MG63 (cell line): ENCODE measurements at places on chromosomes 1 and 21.

DNA sequence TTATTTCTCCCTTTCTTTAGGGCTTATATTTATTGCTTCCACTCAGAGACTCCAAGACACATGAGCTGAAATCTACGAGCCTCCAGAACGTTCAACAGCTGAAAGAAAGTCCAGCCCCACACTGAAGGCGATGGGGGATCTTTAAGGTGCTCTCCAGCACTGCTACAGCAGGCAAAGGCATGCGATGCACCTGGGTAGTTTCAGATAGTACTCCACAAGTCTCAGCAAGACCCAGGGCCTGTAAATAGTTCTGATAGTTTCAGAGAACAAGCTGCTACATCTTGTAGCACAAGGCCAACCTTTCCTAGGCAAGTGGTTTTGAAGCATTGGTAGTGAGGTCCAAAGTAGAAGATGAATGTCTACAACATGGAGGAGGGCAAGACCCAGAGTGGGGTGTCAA is 2.2 kb upstream of the HSD3B1 start:
- DNase-seq, result no peak

GRCh38 chr1:87869567-87869966 is 540.9 kb downstream of the LMO4 start:
- no peak for DNase-seq

DNA sequence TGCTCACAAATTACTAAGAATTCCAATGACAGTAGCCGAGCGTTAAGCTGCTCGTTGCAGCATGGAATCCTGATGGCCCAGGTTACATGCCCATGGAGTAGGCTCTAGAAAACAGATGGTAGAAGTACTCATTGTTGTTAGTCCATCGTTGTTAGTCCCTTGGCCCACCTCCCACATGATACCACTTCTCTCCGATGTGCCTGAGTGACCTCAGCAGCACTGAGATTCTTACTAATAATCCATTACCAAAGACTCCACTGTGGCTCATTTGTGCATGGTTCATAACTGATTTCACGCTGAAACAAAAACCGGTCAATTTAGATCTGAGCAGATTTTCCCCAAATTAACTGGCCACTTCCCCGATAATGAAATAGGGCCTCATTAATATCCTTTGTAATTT is 772.3 kb upstream of the CXADR start:
- DNase-seq, result no peak

GRCh38 chr1:15799928-15800835 is 7.3 kb downstream of the UQCRHL start:
- DNase-seq, result peak; percentile 94

- DNase-seq, result no peak
Measured at GRCh38 chr1:232123775-232124659, 497.4 kb downstream of the DISC1 start.

DNA sequence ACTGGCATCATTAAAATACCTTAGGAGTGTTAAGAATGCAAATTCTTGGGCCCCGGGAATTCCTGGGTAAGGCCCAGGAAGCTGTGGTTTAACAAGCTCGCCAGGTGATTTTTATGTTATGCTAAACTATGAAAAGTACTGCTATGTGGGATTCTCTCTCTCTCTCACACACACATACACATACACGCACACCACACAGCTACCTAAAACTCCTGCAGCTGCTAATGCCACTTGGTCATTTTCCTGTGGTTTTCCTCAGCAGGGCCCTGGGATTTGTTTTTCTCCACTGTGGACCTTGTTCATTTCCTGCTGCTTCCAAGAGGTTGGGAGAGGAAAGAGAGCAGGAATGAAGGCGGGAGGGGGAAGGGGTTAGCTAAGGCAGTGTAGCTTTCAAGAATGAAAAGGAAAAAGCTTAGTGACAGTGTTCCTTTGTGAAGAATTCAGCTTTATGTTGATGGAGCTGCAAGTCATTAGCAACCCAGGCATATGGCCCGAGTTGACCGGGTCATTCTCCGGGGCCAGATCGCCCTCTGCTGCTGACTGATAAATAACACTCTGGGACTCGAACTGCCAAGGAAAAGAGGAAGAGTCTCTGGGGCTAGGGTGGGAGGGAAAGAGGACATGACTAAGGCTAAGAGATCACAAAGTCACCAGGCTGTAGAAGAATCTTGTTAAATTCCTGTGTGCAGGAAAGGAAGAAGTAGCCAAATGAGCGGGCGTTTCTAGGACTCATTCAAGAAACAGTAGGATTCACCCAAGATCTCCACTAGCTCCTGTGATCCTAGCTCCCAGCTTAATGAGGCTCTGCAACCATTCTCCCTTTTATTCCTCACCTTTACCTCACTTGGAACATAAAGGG is 30.5 kb upstream of the LRIG2 start:
- DNase-seq, result peak; percentile 83

- DNase-seq, result no peak
Measured at GRCh38 chr1:217983051-217983375, 302.1 kb upstream of the RRP15 start.

DNA sequence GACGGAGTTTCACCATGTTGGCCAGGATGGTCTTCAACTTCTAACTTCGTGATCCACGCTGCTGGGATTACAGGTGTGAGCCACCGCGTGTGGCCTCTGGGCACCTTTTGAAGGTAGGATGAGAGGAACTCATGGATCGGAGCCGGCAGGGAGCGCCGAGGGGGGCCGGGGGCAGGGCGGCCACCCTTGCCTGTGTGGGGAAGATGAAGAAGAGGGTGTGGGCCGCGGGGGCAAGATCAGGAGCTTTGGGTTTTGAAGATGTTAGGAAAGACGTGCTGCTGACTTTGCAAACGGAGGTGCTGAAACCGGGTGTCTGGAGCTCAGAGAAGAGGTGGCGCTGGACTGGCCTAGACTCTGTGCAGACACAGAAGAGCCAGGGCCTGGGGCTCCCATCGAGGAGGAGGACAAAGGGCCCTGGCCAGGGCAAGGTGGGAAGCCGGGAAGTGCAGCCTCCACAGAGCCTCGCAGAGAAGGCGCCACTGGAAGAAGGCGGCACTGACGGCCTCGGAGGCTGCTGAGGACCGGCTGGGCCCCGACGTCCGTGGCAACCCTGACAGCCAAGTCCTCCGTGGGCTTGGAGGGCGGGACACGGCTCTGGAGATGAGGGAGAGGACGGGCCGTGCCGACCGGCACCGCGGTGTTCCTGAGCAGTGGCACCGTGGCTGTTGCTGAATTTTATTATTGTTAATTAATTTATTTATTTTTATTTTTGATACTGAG is 13.7 kb downstream of the RNF223 start:
- DNase-seq, result no peak

- DNase-seq, result peak; percentile 90
Measured at GRCh38 chr1:66271216-66271903, 262.6 kb upstream of the SGIP1 start.

- DNase-seq, result no peak
Measured at GRCh38 chr21:28604946-28605537, 387.6 kb downstream of the LTN1 start.

DNA sequence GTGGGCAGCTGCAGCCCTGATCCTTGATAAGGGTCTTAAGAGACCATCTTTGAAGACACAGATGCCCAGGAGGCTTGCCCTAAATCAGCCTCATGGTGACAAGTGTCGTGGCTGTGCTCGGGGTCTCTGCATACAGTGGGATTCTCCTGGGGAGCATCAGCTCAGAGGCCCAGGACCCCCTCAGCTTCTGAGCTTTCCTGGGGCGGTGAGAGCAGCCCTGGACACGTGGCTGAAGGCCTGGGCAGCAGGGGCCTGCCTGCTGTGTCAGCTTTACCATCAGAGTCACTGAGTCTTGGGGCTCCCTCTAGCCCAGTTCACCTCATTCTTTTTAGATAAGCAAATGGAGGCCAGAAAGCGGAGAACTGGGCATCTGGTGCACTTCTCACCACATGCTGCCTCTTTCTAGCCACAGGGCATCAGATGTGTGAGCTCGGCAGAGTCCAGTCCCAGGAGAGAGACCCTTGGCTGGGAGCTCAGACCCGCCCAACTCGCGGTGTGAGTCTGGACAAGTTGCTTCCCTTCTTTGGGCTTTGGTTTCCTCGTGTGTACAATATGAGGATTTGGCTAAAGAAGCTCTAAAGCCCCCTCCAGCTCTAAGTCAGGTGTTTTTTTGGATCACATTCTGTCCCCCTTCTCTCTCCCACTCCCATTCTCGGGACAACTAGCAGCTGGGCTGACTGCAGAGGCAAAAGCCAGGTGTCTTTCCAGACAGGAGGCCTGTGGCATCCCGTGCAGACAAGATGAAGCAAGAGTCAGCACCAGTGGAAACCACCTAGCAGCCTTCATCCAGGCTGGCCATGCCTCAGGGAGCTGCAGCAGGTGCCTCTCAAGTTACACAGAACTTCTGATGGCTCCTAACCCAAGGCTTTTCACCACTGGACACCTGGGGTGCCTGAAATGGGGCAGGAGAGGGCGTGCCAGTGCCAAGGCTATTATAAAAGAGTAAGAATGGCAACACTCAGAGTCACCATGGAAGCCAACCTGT is 119.1 kb downstream of the KCNN3 start:
- DNase-seq, result no peak

GRCh38 chr1:233281711-233282581 is 13.6 kb downstream of the PCNX2 start:
- no peak for DNase-seq

DNA sequence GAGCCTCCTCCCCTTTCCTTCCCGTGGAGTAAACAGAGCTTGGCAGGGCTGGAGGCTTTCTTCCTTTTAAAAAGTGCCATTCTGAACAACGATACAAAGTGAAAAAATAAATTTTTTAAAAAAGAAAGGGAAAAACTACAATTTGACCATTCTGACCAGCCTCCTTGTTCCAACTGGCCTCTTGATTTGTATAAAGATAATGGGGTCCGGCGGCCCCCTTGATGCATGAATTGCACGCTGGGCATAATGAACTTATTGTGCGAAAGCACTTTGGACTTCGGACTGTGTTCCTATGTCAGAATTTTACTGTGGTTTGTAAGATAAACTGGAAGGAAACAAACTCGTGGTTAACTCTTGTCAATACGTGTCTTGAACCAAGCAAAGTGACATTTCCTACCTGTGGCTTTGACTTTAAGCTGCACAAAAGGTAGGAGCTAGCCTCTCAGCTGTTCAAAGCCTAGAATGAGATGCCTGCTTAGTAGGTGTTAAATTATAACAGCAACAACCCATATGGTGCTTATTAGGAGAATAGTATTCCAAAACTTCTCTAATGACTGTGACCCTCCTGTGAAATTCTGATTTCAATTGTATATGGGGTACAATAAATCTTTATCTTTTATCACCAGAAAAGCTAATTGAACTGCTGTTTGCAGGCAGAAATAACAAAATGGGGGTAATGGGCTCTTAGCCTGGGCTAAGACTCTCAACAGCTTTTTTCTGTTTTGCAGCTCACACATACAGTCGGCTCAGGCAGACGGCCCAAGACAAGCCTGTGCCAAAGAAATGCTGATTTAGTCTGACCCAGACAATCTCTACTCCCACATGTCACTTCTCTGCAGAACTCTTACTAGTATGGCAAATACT is 9.3 kb downstream of the IRF2BP2 start:
- DNase-seq, result peak; percentile 54

DNA sequence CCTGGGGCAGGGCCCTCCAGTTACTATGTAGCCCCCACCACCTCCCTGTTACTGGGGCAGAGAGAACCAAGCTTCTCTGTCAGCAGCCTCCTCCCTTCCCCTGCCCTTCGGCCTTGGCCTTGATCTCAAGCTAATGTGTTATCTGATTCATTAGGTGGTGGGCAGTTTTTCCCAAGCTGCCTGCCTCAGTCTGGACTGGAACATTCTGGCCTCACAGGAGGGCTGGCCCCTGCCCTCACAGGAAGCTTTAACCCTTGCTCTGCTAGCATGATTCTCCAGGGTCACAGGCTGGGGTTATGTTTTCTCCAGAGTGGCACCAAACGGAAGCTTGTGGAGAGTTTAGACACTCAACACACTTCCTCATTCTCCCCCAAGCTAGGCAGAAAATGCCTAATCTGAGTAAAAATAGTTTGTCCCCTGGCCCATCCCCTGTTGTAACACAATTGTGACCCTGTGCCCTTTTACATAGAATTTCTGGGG is 37.2 kb upstream of the SLC6A9 start:
- no peak for DNase-seq

DNA sequence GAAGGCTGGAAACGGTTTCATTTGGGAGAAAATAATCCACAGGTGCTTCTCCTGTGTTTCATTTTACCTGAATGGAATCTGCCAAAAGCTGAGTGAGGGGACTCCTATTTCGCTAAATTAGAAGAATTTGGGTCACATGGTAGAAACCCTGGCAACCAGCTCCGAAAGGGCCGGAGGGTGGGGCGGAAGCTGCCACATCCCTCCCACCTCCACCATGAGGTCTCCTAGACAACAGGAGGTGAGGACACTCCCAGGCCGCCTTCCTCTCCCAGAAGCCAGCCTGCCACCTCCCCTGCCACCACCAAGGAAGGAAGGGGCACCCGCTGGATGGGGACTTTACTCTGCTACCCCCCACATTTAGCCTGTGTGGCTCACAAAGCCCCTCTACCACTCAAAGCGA is 199.9 kb upstream of the ZC3H12A start:
- DNase-seq, result no peak

DNA sequence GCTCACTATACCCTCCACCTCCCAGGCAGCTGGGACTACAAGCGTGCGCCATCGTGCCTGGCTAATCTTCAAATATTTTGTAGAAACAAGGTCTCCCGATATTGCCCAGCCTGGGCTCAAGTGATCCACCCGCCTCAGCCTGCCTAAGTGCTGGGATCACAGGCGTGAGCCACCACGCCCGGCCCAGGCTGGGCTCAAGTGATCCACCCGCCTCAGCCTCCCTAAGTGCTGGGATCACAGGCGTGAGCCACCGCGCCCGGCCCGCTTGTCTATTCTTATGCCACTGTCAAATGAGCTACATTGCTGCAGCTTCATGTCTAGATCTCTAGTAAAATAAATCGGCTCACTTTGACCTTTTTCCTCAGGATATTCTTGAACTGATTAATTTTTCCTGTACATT is 107.7 kb upstream of the COL6A1 start:
- no peak for DNase-seq

DNA sequence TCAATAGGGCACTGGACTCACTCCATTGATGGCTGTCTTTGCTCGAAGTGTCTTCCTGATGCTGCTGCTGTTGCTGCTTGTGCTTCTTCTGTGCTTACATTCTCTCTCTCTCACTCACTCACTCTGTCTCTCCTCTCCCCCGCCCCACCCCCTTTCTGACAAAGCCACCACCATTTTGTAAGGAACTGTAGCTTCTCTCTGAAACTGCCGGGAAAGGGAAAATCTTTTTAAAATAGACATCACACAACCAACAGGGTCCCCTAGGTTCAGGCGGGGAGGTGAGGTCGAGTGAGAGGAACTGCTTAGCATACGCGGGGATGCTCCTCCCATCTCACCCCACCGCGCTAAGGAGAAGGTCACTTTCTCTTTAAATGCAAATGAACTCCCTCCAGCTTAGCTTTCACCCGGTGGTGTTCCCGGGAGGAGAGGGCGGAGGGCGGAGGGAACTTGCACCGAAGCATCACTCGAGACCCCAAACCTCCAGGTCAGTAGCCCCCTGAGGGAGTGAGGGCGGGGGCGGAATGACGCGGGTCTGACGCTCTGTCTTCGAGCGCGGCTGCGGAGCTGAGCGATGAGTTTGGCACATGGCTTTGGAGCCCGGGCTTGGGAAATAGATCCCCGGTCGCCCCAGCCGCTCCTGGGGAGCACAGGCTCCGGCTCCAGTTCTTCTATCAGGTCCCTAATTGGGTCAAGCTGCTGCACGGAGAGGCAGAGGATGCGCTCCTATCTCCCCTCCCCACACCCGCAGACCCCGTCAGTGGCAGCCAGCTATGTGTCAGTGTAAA is at the start of gene CCDC28B:
TSS of gene CCDC28B (plus strand) at position 370 of the 785 bp plus-strand sequence. CDS start 1,341 bp downstream, outside the sequence.
- DNase-seq, result peak; percentile 42
